Fibroblast of mammary gland (primary cell): ENCODE measurements at places on chromosomes 7 and 10.

DNA sequence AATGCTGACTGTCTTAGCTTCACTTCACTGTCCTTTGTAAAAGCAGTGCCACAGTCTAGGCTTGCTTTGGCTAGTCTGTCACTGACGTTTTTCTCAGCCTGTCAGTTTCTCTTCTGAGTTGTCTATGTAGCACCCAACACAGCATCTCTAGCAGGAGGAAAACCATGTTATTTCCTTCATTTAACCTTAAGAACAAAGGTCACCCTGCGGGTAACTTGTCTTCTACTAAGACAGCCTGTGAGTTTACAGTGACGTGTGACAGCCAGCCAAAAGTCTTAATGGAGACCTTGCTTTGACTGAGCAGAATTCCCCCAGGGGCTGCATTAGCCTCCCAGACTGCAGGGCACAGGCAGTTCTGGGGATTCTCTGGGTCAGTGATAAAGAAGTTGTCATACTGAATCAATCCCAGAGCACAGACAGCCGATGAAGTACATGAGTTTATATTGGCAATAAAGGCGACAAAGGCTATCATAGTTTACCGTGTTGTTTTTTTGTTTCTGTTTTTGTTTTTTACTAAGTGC lies 296.0 kb upstream of the KIAA1217 start:
- DNase-seq: no peak

GRCh38 chr10:66788178-66788987 lies 137.5 kb upstream of the LRRTM3 start:
- no peak for DNase-seq

DNA sequence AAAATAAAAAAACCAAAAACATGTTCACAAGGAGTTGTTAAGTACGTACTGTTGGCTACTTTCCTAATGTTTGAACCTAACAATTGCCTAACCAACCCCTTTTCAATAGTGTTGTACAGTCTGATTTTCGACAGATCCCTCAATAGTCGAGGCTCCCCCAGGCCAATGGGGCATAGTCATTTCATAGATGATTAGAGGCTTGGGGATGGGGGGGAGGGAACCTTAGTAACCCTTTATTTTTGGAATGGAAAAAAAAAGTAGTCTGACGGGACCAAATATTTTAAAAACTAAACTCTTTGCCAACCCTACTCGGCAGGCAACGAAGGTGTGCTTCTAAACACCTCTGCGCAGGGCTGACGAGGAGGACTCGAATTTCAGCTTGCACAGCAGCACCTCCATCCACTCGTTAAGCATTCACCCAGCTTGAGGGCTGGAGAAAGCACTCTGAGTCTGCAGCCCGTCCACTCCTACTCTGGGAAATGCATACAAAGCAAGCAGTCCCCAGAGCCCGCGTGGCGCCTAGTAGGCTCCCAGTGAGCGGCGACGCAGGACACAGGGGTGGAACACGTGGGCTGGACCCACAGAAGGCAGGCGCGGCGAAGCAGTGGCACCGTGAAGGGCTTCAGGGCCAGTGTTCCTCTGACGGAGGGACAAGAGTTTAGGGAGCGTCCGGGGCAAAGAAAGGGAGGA lies 899 bp downstream of the PUS7 start:
- DNase-seq: peak; percentile 45

- no peak for DNase-seq
Measured at GRCh38 chr10:2948127-2948854, 119.1 kb upstream of the PFKP start.

- peak; percentile 78 for DNase-seq
Measured at GRCh38 chr7:128954830-128955802, 17.4 kb downstream of the IRF5 start.

GRCh38 chr7:120302190-120302589 lies 29.2 kb downstream of the KCND2 start:
- DNase-seq: no peak

DNA sequence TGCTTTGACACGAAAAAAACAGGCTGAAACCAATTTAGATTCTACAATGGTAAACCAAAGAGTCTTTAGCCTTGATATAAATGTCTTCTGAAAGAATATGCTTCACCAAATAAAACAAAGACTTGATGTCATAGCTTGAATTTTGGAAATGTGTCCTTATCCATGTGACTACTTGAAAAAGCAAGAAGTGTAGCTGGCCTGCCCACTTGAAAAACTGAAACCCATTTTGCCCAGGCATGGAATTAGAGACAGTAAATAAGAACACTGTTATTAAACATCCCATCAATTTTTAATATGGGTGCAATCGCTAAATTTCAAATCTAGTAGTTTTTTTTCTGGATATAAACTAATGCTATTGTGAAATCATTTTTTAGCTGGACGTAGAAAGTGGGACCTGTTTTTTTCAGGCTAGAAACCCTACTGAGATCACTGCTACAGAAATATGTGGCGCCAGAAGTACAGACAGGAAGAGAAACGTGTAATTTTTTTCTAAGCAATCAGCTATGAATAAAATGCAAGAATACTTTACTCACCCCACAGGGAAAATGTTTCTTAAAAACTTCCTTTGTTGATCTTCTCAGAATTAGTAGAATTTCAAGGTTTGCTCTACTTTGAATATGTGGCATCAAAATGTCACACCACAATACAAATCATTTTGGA lies 56.7 kb downstream of the PIP4K2A start:
- peak; percentile 17 for DNase-seq

DNA sequence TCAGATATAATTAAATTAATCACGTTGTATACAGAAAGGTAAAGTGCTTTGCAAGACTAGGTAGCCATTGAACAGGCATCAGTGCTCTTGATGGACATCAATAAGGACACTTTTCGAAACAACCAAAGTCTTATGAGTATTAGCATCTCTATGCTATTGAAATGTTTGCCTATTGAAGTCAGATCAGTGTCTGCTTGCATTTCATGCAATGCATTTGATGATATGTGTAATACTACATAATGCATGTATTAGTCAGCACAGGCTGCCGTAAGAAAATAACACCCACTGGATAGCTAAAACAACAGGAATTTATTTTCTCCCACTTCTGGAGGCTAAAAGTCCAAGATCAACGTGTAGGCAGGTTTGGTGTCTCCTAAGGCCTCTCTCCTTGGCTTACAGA lies 209.3 kb upstream of the PLXDC2 start:
- DNase-seq: peak; percentile 19

- peak; percentile 18 for DNase-seq
Measured at GRCh38 chr10:52778511-52779392, 6.2 kb upstream of the MBL2 start.

DNA sequence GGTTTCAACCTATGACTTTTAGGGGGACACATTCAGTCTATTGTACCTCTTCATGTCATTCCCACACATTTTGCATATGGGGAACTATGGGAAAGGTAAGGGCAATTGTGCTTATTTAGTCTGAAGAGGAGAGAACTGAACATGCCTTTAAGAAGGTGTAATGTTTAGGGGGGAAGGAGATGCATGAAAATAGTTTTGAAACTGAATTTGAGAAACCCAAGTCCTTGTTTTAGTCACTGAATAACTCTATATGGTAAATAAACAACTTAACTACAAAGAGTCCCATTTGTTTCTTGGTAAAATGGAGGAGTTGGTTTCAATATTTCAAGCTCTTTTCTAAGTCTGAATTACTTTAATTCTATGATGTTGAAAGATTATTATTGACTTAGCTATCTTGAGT lies 166.1 kb downstream of the DNAJB9 start:
- DNase-seq: no peak

- peak; percentile 79 for DNase-seq
Measured at GRCh38 chr7:18958627-18959026, 158.8 kb downstream of the TWIST1 start.

- DNase-seq: no peak
Measured at GRCh38 chr7:138954545-138955475, 26.4 kb downstream of the KIAA1549 start.

DNA sequence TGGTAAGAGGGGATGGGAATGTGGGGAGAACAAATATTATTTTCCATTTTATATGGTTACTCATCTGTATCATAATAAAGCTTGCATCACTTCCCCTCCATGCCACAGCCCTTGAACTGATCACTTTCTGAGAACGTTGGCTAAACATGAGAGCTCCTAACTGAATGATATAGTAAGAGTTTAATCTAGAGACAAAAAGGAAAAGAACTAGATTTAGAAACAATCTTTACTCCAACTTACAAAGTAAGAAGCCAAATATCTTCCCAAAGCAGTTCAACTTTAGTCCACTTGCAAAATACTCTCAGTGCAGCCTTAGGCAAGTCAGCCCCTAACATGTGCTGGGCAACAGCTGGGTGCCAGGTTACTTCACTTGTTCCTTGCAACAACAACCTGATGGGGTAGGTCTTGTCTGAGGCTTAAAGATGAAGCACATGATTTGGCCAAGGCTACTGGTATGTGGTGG lies 20.3 kb downstream of the SMURF1 start:
- DNase-seq: peak; percentile 65

- no peak for DNase-seq
Measured at GRCh38 chr10:101535949-101536348, 52.1 kb downstream of the POLL start.

GRCh38 chr7:133614251-133614650 lies 361.4 kb downstream of the EXOC4 start:
- DNase-seq: no peak

DNA sequence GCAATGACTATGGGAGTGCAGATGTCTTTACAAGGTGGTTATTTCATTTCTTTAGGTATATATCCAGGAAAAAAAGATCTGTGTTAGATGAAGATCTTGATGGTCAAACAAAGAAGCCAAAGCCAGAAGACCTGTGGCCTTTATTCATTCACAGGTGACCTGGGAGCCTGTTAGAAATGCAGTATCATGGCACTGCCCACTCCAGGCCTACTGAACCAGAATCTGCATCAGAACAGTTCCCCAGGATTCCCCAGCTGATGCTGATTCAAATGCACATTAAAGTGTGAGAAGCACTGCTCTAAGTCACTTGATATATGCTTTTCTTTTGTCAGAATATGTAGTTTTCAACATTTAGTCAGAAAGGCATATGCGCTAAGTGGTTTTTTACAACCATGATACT lies 251.1 kb downstream of the IPMK start:
- no peak for DNase-seq

- DNase-seq: peak; percentile 86
Measured at GRCh38 chr10:24866604-24867583, 85.5 kb downstream of the PRTFDC1 start.

- peak; percentile 82 for DNase-seq
Measured at GRCh38 chr7:27933671-27934565, 194.0 kb downstream of the TAX1BP1 start.

DNA sequence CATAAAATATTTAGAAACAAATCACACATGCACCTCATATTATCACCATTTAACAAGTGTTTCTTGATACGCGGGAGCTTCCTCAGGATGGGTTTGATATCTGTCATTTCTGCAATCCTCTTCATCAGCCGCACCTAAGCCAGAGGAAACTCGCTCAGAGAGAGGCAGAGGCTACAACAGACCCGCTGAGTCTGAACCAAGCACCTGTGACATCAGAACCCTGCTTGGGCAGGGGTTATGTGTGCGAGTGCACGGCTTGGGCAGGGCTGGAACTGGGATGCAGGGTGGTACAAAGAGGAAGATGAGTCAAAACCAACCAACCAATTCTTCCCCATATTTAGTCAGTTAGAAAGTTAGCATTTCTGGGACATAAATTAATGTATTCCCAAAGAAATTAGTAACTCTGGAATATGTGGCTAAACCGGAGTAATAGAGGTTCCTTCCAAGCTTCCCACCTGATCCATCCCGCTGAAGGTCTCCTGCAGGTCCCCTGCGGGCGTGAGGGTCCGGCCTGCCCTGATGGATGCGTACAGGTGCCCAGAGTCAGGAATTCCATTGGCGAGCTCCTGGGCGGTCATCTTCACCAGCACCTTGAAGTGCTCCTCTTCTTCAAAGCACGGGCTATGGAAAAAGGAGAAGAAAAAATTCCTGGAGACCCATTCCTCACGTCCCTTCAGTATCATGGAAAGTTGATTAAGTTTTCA lies 25.3 kb downstream of the PITRM1 start:
- DNase-seq: no peak

- no peak for DNase-seq
Measured at GRCh38 chr10:124521429-124521871, 59.8 kb downstream of the LHPP start.

- no peak for DNase-seq
Measured at GRCh38 chr7:4325732-4326131, 356.4 kb upstream of the FOXK1 start.

- no peak for DNase-seq
Measured at GRCh38 chr10:2296179-2296891, 559.0 kb upstream of the ADARB2 start.

GRCh38 chr10:97685395-97685958 lies 1.6 kb downstream of the AVPI1 start:
- peak; percentile 23 for DNase-seq

GRCh38 chr10:74244097-74244685 lies 93.2 kb downstream of the ADK start:
- DNase-seq: peak; percentile 70

DNA sequence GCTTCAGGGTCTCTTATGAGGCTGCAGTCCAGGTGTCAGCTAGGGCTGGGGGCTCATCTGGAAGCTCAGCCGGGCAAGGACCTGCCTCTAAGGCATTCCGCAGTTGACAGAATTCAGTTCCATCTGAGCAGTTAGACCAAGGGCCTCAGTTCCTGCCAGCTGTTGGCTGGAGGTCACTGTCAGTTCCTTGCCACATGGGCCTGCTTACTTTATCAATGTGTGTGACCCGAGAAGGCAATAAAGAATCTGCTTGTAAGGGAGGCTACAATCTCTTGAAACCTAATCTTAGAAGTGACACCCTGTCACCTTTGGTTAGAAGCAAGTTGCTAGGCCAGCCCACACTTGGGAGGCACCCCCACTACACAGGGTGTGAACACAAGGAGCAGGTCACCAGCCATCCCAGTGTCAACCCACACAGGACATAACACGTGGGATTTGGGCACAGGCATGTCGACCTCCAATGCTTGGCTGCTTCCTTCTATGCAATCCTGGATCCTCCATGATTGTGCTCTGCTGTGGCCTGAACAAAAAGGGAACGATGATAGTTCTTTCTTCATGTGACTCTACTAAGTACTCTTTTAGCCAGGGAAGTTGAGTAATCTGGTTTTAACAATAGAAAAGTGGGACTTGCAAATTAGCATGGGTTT lies 41.8 kb downstream of the MTURN start:
- no peak for DNase-seq

- DNase-seq: no peak
Measured at GRCh38 chr7:113000316-113001020, 86.2 kb downstream of the GPR85 start.

DNA sequence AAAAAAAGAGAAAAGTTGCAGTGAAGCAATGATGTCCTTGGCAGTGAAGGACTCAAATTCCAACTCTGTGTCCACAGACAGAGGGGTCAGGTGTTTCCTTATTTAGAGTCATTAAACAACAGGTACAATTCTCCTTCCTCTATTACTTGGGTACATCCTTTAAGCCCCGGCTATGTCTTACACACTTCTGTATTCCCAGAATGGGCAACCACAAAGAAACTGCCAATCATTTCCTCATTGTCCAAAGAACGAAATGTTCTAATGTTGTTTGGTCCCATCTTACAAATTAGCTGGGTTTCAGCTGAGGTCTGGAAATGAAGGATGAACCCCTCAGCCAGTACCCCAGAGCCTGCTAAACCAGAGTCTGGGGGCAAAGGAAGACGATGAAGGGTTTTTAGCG lies 59.5 kb downstream of the GRB10 start:
- DNase-seq: no peak
